Neural crest cell (in vitro differentiated cells): ENCODE measurements at places on chromosomes 2 and 18.

- no peak for DNase-seq
Observed at GRCh38 chr2:15031745-15032240, 399.3 kb downstream of the LRATD1 start.

DNA sequence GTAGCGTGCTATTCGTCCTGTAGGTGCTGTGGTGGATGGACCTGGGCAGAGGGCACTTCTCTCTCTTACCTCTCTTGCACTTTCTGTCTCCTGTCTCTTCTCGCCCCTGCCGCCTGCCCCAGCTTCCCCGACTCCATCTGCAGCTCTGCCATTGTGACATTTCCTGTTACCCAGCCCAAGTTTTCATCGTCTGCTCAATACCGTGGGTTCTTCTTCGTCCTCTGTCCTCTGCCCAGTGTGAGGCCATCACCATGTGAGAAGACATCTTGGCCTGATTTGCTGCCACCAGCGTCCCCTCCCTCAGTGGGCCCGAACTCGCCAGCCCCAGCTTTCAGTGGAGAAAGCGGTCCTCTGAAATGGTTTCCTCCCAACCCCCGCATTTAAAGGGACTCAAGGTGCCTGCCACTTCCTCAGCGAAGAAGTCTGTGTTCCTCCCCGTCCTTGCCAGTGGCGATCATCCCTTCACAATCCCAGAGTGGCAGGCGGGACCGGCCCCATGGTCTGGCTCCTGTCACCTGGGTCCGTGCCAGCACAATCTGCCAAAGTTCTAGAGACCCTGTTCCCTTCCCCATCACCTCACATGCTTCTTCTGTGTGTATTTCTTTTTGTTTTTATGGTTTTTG, 18.0 kb downstream of the TGOLN2 start:
- DNase-seq = no peak

DNA sequence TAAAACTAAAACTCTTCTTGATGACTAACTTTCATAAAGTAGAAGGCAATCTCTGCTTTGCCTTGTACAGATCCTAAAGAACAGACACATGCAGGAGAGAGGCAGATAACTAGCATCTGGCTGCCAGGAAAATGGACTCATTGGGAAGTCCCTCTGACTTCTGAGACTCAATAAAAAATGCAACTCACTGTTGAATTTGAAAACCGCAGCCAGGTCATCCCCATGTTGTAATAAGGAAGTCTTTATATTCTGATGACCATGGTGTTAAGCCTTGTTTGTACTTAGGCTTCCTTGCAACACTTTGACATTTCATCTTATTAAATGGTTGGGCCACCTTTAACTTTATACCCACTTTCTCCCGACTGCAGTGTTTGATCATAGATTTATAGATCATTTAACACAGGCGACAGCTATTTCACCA, 375.1 kb upstream of the KCNH7 start:
- no peak for DNase-seq

DNA sequence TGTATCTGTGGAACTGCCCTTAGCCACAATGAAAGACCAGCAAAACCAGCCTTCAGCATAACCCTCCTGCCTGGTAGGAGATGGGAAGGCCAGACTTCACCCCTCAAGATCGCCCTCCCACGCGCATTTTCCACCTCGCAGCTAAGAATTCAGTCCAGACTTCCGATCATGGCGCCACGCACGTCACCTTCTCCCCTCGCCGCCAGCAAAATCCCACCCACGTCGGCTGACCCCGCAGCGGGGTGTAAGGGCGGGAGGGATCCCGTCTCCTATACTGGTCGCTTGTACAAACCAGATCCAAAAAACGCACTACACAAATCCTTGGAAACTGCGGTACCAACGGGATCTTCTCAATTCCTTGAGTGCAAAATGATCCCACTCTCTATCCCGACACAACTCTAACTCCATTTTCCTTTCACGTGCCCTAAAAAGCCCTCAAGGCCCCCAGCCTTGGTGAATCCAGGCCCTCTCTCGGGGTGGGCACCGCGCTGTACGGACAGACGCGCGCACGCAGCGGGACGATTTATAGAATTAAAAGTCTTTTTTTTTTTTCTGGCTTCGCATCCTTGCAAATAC, 1.0 kb upstream of the BMPR2 start:
- DNase-seq = peak; percentile 55
